ENCODE measurements at places on chromosomes 11 and 22.

DNA sequence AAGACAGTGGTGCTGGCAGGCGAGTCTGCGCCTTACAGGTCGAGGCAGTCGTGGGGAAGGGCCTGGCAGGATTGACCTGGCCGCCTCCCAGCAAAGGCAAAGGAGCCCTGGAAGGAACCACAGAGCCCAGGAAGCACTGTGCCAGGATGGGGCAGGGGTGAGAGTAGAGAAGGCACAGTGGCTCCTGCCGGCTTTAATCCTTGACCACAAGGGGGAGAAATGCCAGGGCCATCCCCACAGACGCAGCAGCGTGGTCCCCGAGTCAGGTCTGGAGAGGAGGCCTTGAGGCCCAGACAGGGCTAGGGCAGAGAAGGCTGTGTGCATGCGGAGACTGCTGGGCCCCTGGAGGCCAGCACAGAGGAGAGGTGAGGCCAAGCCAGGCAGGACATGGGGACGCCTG is 9.9 kb upstream of the NDUFS8 start:
- DNase-seq = no peak

DNA sequence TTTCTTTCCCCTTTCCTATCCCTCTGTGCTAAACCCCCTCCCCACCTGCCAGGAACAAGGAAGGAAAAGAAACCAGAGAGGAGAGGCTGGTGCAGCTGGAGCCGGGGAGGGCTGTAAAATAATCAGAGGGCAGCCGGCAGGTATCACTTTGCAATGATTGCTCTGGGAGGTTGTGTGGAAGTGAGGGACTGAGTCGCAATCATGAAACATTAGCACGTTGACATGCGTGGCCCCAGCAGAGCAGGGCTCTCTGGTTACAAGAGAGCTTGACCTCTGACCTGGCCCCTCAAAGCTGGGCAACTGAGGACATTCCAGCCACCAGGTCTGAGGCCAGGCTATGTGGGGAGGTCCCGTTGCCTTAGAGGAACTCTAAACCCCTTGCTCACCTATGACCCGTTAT is 170.8 kb upstream of the BDNF start:
- no peak for DNase-seq

- no peak for DNase-seq
Observed at GRCh38 chr11:27237643-27238042, 125.4 kb downstream of the CCDC34 start.

GRCh38 chr22:31577711-31578110 is 81.4 kb downstream of the SFI1 start:
- no peak for DNase-seq

- DNase-seq = no peak
Observed at GRCh38 chr11:131859538-131860210, 489.3 kb downstream of the NTM start.

- DNase-seq = no peak
Observed at GRCh38 chr11:34313099-34313517, 44.7 kb downstream of the ABTB2 start.

DNA sequence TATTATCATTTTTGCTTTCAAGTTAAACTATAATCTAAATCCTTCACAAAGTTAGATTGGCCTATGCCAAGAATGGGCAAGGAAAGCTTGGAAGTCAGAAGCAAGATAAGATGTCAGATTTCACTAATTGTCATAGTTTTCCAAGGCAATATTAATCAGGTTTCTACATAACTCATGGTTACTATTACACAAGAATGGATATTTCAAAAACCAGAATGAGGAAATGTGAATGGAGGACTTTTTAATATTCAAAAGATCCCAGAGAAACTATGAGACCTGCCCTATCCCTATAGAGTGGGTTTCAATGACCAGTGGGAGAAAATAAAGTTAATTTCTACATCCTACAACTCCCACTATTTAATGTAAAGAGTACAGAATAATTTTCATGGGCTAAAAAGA is 203.2 kb downstream of the CASP12 start:
- no peak for DNase-seq

GRCh38 chr11:19693146-19693545 is 19.5 kb upstream of the NAV2 start:
- DNase-seq = no peak

- DNase-seq = no peak
Observed at GRCh38 chr11:7673724-7674434, 579 bp upstream of the CYB5R2 start.

DNA sequence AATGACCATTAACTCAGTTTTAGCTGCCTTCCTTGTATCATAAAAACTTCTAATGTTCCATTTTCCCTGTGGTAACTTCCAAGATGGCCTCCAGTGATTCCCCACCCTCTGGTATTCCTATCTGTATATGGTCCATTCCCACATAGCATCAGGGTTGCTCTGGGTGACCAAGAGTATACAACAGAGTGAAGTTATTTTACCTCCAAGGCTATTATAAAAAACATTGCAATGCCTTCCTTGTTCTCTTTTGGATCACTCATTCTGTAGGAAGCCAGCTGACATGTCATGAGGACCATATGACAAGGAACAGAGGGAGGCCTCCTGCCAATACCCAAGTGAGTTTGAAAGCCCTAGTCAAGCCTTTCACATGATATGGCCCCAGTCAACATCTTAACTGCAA is 30.1 kb downstream of the ZNF280B start:
- DNase-seq = no peak
